Right atrium auricular region (tissue), 2 donors: ENCODE measurements at places on chromosomes 11 and 22. TPM values are rescaled to one million over a fixed set of nuclear protein-coding genes. Genes with fewer than 3 reads are reported as not detected.
A peak's percentile ranks its signal among the peaks of the same experiment; 100 is the strongest.

GRCh38 chr11:57230791-57231538, 6.1 kb downstream of the APLNR start:
- H3K4me3 ChIP-seq: no peak overlapping the region
- peaks cover 34% of the 10 kb centered on the region for H3K4me1 ChIP-seq
- peak overlapping the region; percentile 32 for H3K27ac ChIP-seq
- no peaks in the 10 kb centered on the region for H3K27me3 ChIP-seq
- H3K36me3 ChIP-seq: no peaks in the 10 kb centered on the region

DNA sequence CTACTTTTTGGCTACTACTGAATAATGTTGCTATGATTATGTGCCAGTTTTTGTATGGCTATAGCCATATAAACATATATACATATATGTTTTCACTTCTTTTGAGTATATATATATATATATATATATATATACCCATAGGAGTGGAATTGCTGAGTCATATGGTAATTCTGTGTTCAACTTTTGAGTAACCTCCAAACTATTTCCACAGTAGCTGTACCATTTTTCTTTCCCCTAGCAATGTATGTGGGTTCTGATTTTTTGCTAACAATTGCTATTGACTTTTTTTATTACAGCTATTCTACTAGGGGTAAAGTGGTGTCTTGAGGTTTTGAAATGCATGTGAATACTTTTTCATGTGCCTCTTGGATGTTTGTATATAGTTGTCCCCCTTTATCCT, 30.4 kb downstream of the CBL start:
- H3K27ac ChIP-seq: no peak overlapping the region
- H3K36me3 ChIP-seq: no peaks in the 10 kb centered on the region
- DNase-seq: no peak
- no peaks in the 10 kb centered on the region for H3K27me3 ChIP-seq

Gene CASP5
- total RNA-seq: not detected

Gene AMOTL1
- total RNA-seq: 56.7 TPM

DNA sequence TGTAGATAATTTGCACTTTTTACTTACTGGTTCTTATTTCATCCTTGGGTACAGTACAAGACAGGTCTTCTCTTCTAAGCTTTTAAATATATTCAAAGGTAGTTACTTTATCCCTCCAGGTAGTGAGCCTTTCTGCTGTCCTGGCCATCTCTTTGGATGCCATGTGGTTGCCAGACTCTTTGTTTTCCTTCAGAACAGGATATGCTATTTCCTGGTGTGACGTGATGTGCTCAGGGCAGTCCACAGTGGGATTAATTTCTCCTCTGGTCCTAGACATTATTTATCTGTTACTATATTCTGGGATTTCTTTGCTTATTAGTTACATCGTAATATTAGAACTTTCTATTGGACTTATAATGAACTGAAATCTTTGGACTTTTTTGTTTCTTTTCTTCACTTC, 63.7 kb downstream of the PPP6R3 start:
- H3K27me3 ChIP-seq: no peaks in the 10 kb centered on the region
- H3K4me1 ChIP-seq: peaks cover 50% of the 10 kb centered on the region
- H3K4me3 ChIP-seq: no peak overlapping the region
- H3K36me3 ChIP-seq: peaks cover 37% of the 10 kb centered on the region

DNA sequence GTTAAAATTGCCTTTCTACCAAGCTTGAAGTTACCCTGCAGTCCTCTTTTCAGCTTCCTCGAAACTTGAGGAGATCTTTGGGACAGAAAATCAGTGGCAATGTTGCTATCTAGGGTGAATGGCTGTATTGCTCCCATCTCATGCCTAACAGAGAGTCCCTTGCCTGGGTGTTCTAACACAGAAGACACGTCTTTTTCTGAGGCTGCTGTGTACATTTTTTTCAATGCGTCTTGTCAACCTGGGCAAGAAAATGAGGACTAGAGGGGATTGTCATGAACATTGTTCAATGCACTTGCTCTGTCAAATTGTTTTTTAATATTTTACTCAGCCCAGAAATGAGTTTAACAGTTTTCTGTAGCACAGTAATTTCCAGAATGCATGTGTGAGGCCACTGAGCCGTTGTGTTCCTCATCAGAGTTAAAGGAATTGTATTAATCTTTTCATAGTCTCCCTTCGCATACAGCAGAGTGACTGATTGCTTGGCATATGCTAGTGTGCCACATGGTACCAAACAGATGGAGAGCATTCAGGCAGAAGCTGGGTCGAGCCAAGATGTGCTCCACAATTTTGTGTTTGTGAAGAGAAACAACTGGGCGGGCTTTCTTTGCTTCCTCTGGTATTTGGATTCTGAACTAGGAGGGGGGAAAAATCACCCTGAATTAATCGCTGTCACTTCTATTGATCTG, 86.0 kb downstream of the CASP12 start:
- no peak overlapping the region for H3K4me3 ChIP-seq
- H3K27me3 ChIP-seq: no peaks in the 10 kb centered on the region
- H3K4me1 ChIP-seq: no peaks in the 10 kb centered on the region
- no peak for DNase-seq
- no peak overlapping the region for H3K27ac ChIP-seq
- no peaks in the 10 kb centered on the region for H3K36me3 ChIP-seq

Gene MPPED2
- total RNA-seq: 1.1 TPM

Gene BCO2
- 40.6 TPM for total RNA-seq

DNA sequence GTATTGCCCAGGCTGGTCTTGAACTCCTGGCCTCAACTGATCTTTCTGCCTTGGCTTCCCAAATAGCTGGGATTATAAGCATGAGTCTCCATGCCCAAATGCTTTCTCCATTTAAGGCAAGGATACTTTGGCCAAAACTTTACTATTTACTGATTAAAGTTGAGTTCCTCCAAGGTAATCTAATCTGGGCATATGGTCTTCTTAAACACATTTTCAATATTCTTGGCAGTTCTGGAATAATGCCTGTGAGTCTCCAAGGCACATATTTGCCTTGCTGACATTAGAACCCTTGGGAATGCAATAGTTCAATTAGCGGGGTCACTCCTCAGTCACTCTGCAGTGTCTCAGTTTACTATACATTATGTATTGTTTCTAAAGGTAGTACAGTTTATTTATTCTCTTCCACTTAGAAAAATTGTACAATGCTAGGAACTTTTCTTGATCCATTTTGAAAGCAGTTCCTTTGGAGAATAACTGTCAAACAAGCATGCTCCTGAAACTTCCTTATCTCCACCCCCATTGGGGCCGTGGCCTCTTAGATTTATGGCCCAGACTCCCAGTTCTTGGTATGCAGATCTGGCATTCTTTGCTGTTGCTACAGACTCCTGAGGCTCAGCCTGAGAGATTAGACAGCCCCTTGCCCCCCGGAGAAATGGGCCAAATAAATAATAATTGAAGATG, 13.1 kb upstream of the RAB38 start:
- H3K36me3 ChIP-seq: no peaks in the 10 kb centered on the region
- H3K4me3 ChIP-seq: no peak overlapping the region
- no peak for DNase-seq
- no peaks in the 10 kb centered on the region for H3K4me1 ChIP-seq
- H3K27ac ChIP-seq: no peak overlapping the region

DNA sequence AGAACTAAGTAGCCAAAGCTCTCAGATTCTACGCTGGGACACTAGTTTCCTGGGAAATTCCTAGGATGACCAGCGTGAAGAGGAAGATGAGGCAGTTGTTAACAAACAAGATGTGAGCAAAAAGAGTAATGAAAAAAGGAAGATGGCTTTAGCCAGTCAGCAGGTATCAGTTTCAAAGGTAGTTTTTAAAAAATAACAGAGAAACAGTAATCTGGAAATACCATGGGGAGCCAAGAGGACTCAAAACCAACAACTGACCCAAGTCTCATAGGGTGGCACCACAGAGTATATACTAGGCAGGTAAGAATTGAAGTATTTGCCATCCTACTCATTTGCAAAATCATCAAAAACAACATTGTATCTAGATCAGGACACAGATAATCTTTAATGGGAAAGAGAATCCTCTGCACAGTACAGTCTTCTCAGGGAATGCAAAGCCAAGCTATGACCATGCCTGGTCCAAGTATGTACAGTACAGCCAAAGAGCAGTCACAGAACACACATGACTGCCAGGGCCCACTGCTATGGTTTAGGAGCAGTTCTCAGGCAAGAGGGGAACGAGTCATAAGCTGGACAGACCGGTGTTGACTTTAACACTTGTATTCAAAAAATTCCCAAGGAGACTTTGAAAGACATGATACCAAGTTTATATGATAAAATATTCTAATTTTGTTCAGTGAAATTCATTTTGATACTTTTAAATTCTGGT, 20.6 kb downstream of the MSANTD4 start:
- no peaks in the 10 kb centered on the region for H3K4me1 ChIP-seq
- H3K27me3 ChIP-seq: no peaks in the 10 kb centered on the region
- no peak overlapping the region for H3K27ac ChIP-seq
- DNase-seq: no peak

- H3K4me3 ChIP-seq: no peak overlapping the region
- no peaks in the 10 kb centered on the region for H3K4me1 ChIP-seq
- H3K36me3 ChIP-seq: no peaks in the 10 kb centered on the region
- no peaks in the 10 kb centered on the region for H3K27me3 ChIP-seq
Observed at GRCh38 chr11:43992834-43993637, 50.6 kb downstream of the C11orf96 start.

Gene PAX6
- total RNA-seq: not detected

- DNase-seq: no peak
- no peaks in the 10 kb centered on the region for H3K4me1 ChIP-seq
- no peaks in the 10 kb centered on the region for H3K36me3 ChIP-seq
- no peak overlapping the region for H3K4me3 ChIP-seq
Observed at GRCh38 chr11:117900121-117900648, 23.7 kb upstream of the FXYD6 start.

DNA sequence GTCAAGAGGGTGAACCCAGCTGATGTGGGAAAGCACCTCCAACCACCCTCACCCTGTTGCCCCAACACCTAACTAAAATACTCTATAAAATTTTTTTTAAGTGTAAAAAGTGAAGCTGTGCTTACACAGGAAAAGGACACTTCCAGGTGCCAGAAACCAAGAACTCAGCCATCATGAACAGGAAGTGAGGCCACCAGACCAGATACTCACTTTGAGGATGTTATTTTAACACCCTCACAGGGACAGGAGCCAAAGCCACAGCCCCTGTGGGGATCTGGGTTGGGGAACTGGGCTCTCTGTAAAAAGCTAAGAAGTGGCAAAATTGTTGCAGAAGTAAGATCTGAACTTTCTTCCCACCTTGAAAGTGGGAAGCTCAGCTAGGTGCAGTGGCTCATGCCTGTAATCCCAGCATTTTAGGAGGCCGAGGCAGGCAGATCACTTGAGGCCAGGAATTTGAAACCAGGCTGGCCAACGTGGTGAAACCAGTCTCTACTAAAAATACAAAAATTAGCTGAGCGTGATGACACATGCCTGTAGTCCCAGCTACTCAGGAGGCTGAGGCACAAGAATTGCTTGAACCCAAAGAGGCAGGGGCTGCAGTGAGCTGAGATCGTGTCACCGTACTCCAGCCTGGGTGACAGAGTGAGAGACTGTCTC, 3.8 kb downstream of the RSPH14 start:
- no peak for DNase-seq
- no peaks in the 10 kb centered on the region for H3K27me3 ChIP-seq
- no peaks in the 10 kb centered on the region for H3K36me3 ChIP-seq
- no peak overlapping the region for H3K27ac ChIP-seq

DNA sequence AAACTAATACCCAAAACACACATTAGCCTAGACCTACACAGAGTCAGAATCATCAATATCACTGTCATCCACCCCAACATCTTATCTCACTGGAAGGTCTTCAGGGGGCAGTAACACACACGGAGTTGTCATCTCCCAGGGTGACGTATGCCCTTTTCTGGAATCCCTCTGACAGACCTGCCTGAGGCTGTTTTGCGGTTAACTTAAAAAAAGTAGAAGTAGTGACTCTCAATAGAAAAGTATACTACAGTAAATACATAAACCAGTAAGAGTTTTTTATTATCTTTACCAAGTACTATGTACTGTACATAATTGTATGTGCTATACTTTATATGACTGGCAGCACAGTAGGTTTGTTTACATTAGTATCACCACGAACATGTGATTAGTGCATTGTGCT, 80.5 kb downstream of the PGR start:
- H3K27me3 ChIP-seq: no peaks in the 10 kb centered on the region
- no peak overlapping the region for H3K4me3 ChIP-seq
- no peaks in the 10 kb centered on the region for H3K36me3 ChIP-seq
- DNase-seq: no peak

DNA sequence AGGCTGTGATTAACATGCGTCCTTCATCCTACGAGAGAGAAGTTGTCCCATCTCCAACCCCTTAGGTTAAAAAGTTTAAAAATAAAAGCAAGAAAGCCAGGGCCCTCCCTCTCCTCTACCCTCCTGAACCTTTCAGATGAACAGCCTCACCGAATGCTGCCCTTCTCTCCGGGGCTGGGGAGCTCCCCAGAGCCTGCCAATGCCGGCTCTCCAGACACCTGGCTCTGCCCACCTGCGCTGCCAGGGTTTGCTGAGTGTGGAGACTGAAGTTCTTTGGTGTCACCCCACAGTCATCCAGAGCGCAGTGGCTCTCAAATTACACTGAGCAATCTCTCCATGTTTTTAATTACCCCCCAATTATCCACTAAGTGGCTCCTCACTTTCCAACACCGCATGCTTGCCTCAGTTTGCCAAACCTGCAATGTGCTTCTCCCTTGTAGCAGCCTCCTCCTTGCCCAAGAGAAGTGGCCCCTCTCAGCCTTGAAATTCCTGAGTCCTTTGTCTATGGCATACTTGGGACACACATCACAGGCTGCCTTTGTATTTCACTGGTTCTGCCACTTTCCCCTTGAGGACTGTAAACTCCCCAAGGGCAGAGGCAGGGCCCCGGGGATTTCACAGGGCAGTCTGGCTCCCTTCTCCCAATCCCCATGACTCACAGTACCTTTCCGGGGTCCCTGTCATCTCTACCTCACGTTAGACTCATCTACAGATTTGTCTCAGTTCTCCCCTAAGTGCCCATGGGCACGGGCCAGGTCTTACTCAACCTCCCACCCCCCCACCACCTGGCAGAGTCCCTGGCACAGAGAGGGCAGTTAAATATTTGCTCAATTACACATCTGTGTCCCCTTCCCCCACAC, 2.0 kb downstream of the MYH9 start:
- DNase-seq: no peak
- peaks cover 52% of the 10 kb centered on the region for H3K36me3 ChIP-seq
- H3K27ac ChIP-seq: peak overlapping the region; percentile 99
- peak overlapping the region; percentile 94 for H3K4me3 ChIP-seq
- H3K4me1 ChIP-seq: peaks cover 56% of the 10 kb centered on the region
- no peaks in the 10 kb centered on the region for H3K27me3 ChIP-seq

DNA sequence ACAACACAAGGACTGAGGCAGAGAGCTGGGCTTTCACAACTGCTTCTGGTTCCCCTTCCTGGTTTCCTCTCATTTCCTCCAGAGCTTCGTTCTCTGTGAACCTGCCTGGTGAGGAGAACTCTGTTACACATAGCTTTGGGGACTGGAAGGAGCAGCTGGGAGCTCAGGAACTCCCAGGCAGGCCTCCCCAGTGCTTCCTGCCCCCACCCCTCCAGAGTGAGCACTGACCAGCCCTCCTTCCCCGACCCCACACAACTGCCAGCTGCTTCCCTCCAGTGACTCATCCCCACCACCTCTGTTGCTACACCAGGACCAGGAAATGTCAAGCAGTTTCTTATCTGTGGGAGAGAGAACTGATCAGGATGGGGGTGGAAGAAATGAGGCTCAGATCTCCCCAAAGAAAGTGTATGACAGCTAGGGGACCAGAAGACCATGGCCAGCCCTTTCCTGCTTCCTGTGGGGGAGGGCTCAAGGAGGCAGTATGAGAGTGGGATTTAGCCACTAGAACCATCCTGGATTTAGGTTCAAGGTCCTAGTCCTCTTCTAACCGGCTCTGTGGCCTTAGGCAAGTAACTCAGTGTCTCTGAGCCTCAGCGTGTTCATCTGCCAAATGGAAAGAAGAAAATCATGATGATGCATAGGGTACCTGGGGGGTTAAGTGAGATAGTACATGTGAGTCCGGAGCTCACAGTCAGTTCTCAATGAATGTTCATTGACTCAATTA, 4.5 kb upstream of the TP53I11 start:
- H3K27ac ChIP-seq: peak overlapping the region; percentile 31
- peak; percentile 81 for DNase-seq
- H3K27me3 ChIP-seq: no peaks in the 10 kb centered on the region
- no peaks in the 10 kb centered on the region for H3K36me3 ChIP-seq
- H3K4me1 ChIP-seq: peaks cover 45% of the 10 kb centered on the region
